ENCODE measurements at places on chromosomes 2 and 18. TPM values are rescaled to one million over a fixed set of nuclear protein-coding genes. Genes with fewer than 3 reads are reported as not detected.

DNA sequence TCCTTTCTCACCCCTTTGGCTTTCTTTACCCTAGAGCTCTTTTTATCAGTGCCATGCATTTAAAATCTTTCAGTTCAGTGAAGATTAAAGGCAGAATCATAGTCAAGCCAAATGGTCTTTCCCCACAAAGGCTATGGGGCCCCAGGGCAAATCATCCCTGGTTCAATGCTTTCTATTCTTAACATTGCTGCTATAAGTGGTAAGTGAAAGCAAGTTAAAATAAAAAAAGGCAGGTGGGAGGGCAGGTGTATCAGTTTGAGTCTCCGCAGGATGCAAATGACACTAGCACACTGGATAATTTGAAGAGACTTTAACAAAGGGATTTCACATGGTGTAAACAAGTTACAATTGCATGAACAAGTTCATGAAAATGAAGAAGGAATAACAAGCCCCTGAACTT, 757.4 kb downstream of the SATB2 start:
- DNase-seq: no peak

GRCh38 chr2:61335187-61335586, 135.7 kb downstream of the USP34 start:
- DNase-seq: no peak

GRCh38 chr18:24157855-24158254, 19.0 kb downstream of the CABYR start:
- no peak for DNase-seq

GRCh38 chr2:32228181-32228580, 36.5 kb downstream of the NLRC4 start:
- no peak for DNase-seq

- peak; percentile 1 for DNase-seq
Measured at GRCh38 chr18:60053747-60054304, 154.0 kb downstream of the PMAIP1 start.

The PLB1 gene
- 2.3 TPM for total RNA-seq
